DMS79 treated with DMSO at 0.1 percent for 48 hours (cell line): ENCODE measurements at places on chromosomes 6 and 20.

- no peak for DNase-seq
Observed at GRCh38 chr6:134457941-134458340, 140.0 kb upstream of the SGK1 start.

GRCh38 chr6:81806793-81807565 is 54.5 kb upstream of the TENT5A start:
- no peak for DNase-seq

DNA sequence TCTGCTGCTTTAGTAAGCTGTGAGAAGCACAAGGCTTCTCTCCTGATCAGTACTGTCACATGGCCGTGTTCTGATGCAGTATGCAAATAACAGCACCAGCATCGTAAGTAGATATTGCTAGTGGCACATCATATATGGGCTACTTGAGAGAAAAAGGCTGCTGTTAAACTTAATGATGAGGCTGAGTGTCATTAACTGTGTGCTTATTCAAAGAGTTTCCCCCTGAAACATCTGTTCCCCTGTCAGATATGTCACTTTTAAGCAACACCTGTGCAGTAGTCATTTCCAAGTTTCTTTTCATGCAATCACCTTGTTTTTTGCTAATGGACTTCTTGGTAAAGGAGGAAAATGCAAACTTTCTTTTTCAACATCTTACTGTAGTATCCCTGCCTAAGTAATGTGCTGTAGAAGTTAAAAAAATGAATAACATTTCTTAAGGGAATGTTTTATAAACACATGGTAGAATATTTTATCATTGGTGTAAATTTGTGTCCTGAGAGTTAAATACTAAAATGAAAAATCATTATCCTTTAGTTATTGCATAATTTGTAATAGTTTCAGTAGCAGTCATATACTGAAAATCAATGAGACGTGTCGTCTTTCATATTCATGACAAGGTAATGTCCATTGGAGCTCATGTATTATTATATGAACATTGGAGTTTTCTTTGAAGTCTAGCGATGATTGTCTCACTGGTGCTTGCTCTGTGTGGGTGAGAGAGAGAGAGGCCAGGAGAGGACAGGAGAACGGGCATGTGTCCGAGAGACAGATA is 366.3 kb downstream of the CDKAL1 start:
- no peak for DNase-seq

- no peak for DNase-seq
Observed at GRCh38 chr6:134466771-134467525, 149.0 kb upstream of the SGK1 start.

GRCh38 chr6:148112851-148113319 is 229.8 kb upstream of the SASH1 start:
- DNase-seq, result no peak

DNA sequence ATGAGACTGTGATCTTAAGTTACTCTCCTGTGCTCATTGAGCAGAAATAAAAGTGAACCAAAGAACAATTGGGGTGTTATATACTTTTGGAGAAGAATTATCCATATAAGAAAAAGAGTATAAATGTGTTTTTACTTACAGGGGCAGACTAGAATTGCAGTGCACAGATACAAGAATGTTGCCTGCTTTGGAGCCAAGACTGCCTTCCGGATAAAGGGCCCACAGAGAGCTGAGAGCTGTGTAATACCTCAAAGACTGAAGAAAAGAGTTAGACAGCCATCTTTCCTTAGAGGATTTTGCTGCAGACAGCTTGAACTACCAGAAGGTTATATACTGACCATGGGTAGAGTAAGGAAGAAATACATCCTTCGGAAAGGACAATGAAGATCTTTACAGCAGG is 1235.5 kb upstream of the CITED2 start:
- no peak for DNase-seq

- no peak for DNase-seq
Observed at GRCh38 chr20:43376831-43377230, 80.9 kb upstream of the SRSF6 start.

DNA sequence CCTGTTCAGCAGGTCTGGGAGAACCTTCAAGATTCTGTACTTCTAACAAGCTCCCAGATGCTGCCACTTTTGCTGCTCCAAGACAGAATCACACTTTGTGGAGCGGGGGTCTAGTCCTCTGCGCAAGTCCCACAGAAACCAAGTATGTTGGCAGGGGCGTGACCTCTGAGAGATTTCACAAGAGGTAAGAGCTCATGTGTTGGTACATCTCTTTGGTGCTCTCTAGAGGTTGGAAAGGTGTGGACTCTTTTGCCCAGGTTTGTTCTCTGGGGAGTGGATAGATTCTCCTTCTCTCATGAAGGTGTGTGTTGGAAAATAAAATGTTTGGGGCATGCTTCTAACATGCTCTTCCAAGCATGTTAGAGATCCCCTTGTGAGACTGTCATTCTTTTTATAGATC is 340.9 kb upstream of the IRAK1BP1 start:
- no peak for DNase-seq

- DNase-seq, result no peak
Observed at GRCh38 chr6:29723666-29724588, 693 bp downstream of the HLA-F start.

- DNase-seq, result no peak
Observed at GRCh38 chr6:143937668-143937970, 70.4 kb downstream of the PLAGL1 start.

DNA sequence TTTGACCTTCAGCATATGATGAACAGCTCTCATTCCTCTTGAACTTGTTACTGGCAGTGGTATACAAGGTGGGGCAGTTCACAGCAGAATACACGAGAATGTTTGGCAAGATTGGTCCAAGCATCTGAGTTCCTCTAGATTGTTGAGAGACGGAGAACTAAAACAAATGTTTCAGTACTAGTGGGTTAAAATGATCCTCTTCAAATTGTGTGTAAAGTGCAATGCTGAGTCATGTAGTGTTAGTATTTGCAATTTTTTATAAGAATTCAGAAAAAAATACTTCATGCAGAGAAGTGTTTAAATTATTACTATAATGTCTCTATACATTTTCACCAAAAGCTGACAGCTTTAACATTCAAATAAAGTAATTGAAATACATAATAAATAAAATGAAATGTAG is 879.8 kb downstream of the TFAP2A start:
- no peak for DNase-seq

GRCh38 chr6:3297909-3298308 is 39.2 kb downstream of the PSMG4 start:
- DNase-seq, result no peak

DNA sequence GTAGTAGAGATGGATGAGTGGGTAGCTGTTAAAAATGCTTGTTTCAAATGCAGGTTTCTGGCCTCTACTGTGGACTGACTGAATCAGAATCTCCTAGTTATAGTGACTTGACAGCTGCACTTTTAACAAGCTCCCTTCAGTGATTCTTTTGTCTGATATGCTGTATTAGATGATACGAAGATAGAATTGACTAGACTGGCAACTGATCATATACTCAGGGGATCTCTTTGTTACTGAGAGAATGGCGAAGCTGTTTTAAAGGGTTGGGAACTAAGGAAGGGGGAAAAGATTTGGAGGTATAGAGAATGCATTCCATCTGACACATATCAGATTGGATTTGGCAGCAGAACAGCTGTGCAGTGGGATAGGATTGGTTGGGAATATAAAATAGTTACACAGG is 7.0 kb downstream of the ENPP4 start:
- no peak for DNase-seq

- DNase-seq, result no peak
Observed at GRCh38 chr20:7629880-7630279, 310.4 kb downstream of the HAO1 start.
